HTR-8/SVneo (cell line): ENCODE measurements at places on chromosomes 11 and 22.

GRCh38 chr11:124098141-124098540 lies 17.1 kb upstream of the VWA5A start:
- DNase-seq, result no peak

DNA sequence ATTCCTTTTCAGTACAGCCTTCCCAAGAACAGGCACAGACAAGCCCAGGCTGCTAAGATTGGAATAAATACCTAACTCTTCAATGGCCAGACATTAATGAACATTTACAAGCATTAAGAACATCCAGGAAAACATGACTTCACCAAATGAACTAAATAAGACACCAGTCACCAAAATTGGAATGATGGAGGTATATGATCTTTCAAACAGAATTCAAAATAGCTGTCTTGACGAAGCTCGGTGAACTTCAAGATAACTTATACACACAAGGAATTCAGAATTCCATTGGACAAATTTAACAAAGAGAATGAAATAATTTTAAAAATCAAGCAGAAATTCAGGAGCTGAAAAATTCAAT lies 16.4 kb upstream of the DDX10 start:
- no peak for DNase-seq

DNA sequence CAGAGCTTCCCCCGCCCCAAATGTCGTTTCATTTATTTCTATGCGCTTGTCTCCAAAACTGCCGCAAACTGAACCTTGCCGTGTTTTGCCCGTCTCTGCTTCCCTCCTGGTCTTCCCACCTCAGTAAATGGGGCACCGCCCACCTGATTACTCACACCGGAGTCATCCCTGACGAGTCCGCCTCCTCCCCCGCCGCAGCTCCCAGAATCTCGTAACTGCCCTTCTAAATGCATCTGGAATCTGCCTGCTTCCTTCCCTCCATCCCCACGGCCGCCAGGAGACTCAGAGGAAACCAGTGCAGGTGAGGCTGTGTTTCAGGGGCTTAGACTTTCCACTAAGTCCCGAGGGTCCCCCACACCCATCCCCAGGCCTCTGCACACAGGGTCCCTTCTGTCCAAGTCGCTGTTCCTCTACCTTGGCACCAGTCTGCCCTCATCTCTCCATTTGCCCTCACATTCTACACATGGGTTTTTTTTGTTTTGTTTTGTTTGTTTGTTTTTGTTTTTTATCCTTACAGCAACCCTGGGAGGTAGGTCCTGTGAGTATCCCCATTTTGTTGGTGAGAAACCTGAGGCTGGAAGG lies 62.6 kb upstream of the PHF21B start:
- DNase-seq, result peak; percentile 72

DNA sequence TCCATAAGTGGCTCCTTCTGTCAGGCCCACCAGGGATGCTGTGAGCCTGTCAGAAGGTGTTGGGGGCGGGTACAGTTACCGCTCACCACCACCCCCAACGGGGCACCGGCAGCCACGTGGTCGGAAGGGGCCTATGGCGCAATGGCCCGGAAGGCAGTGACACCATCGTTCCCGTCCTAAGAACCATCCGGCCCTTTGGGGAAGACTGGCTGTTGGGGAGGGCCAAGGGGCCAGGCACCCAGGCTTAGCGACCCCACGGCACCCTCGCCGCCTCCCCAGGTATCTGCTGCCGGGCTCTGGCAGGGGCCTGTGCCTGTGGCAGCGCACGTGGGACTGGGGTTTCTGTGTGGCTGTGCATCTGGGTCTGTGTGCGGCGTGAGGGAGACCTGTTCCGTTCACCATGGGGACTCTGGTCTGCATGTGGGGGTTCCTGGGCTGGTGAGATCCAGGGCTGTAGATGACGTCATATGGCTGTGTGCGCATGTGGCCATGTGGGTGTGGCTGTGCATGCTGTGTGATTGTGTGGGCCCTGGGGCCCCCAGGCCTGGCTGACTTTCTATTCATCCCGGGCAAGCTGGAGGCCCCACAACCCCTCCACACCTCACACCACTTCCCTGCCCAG lies 717 bp downstream of the OSM start:
- no peak for DNase-seq

- DNase-seq, result no peak
Observed at GRCh38 chr11:1943977-1944376, 3.2 kb upstream of the MRPL23 start.

GRCh38 chr11:129239207-129239606 lies 47.1 kb upstream of the ARHGAP32 start:
- no peak for DNase-seq

DNA sequence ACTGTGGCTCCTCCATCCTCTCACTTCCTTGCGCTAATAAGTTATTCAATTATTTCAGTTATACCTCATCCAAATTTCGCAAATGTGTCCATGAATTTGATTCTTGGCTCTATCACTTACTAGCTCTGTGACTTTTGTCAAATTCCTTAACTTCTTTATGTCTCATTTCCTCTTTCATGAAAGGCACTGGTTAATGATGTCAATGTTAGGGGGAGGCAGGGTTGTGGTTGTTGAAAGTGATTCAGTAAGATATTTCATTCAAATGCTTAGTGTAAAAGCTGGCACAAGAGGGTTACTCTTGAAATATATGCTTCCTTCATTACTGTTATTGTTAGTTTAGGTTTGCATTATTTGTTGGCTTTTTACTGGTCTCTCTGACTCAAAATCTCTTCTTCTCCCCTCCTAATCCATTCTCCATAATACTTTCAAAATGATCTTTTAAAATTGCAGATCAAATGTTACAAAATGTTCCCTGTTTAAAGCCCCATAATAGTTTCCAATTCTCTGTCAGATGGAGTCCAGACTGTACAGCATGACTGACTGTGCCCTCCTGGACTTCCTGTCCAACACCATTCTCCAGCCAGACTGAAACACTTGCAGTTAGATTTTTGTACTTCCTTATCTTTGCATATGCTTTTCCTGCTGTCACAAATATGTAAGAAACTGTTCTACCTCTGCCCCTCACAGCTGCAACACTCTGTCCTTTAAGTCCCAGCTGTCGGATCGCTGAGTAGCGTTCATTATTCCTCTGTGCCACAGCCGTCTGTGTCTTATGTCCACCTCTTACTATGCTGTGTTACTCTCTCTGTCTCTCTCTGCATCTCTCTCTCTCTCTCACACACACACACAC lies 510.6 kb upstream of the RAG2 start:
- DNase-seq, result no peak

- no peak for DNase-seq
Observed at GRCh38 chr22:43876866-43877509, 14.7 kb upstream of the SULT4A1 start.

GRCh38 chr11:35615921-35616900 lies 2.0 kb upstream of the FJX1 start:
- peak; percentile 44 for DNase-seq

- no peak for DNase-seq
Observed at GRCh38 chr11:111001081-111001430, 244.5 kb upstream of the POU2AF2 start.

- DNase-seq, result no peak
Observed at GRCh38 chr22:49950396-49950994, 10.1 kb upstream of the PIM3 start.

DNA sequence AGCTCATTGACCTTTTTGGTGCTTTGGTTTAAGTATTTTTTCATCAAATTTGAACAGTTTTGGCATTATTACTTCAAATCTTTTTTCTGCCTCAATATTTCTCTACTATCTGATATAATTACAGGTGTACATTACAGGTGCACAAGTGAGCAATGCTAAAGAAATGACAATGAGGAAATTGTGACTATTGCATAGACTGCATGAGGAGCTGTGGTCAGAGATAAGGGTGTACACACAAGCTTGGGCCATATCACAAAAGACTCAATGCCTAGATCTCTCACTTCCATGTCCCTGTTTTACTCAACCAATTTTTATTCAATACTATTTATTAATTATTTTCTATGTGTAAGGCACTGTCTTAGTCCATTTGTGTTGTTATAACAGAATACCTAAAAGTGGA lies 251.0 kb upstream of the UBASH3B start:
- no peak for DNase-seq

DNA sequence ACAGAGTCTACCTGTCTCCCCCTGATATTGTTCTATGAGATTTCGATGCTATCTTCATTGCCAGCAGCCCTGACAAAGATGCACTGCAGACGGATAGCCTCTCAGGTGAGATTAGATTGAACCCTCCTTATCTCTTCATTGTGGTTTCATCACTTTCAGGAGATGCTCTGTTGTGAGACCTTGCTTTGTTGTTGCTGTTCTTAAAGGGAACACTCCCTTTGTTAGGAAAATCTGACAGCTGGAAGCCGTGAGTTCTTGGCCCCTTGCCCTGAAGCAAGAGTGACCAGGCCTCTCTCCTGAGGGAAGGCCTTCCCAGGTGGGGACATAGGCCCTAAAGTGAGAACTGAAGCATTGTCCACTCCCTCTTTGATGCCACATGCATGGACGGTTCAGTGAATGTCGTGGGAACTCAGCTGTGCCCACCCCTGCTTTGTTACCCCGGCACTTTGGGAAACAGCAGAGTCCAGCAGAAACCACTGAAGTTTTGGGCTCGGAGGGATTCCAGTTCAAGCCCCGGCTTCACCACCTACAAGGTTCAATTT lies 976.1 kb downstream of the TBC1D22A start:
- no peak for DNase-seq
